K562 (cell line): ENCODE measurements at places on chromosomes 12 and 14.

- peak; percentile 7 for DNase-seq
These were observed 47.6 kb downstream of the ANO4 start for GRCh38 chr12:100842156-100842555.

GRCh38 chr12:49019120-49019430 lies 499 bp upstream of the PRKAG1 start:
- no peak for DNase-seq

- DNase-seq, result no peak
These were observed 1.3 kb upstream of the CD27 start for GRCh38 chr12:6443361-6443983.

- DNase-seq, result no peak
These were observed 157.0 kb upstream of the RMST start for GRCh38 chr12:97305651-97306050.

DNA sequence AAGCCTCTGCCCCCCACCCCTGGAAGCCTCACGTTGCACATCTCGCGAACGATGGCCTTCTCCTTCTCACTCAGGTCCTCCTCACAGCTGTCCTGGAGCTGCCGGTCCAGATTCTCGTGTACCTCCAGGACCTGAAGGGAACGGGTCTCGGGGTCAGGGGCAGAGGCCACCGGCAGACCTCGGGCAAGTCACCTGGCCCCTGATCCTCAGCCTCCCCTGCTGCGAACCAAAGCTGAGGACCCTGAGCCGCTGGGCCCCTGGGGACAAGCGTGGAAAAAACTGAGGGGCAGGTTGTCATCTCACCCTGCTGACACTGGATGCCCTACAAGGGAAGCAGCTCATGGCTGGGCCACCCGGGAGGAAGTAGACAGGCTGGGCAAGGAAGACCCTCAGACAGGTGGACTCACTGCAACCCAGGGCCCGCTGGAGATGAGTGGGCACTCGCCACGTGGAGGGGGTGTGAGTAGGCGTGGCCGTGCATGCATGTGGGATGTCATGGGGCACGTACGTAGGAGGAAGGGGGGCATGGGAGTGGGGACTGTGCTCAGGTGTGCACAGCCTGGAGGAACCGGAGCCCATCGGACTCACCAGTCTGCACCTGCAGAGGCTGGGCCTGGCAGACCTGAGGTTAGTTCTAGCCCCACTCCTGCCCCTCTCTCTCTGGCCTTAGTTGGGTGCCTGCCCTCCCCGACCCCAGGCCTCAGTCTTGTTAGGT lies 35.1 kb downstream of the CCNK start:
- no peak for DNase-seq

DNA sequence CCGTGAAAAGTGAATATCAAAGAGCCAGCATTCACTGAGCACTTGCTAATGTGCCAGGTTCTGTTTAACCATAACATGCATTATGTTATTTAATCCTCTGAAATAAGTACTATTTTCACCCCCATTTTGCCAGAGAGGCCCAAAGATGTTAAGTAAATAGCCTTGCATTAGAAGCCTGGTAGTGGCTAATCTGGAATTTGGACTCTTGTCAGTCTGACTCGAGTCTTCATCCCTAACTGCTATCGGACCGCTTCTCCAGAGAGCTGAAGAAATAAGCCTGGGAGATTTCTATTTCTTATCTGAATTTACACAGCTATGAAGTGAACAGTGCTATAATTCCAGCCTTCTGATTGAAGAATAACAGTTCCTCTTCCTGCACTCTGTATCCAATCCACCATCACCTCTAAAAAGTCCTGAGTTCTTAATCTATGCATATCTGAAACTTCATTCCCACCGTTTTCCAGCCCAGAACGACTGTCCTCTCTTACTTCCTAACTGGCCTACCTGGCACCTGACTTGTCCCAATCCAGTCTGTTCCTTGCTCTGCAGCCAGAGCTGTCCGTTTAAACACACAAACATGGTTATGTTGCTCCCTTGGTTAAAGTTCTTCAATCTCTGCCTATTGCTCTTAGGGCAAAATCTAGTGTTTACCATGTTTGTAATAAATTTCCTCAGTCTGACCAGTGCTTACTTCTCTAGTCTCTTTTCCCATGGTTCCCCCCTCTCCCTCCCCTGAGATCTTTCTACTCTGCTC lies 2.3 kb downstream of the POLR3B start:
- DNase-seq, result peak; percentile 15

GRCh38 chr14:68779761-68780323 lies 13.0 kb downstream of the ZFP36L1 start:
- DNase-seq, result peak; percentile 47

GRCh38 chr12:45612044-45612794 lies 117.3 kb upstream of the ARID2 start:
- DNase-seq, result no peak

- no peak for DNase-seq
These were observed 13.7 kb upstream of the OR5AU1 start for GRCh38 chr14:21169573-21169972.

DNA sequence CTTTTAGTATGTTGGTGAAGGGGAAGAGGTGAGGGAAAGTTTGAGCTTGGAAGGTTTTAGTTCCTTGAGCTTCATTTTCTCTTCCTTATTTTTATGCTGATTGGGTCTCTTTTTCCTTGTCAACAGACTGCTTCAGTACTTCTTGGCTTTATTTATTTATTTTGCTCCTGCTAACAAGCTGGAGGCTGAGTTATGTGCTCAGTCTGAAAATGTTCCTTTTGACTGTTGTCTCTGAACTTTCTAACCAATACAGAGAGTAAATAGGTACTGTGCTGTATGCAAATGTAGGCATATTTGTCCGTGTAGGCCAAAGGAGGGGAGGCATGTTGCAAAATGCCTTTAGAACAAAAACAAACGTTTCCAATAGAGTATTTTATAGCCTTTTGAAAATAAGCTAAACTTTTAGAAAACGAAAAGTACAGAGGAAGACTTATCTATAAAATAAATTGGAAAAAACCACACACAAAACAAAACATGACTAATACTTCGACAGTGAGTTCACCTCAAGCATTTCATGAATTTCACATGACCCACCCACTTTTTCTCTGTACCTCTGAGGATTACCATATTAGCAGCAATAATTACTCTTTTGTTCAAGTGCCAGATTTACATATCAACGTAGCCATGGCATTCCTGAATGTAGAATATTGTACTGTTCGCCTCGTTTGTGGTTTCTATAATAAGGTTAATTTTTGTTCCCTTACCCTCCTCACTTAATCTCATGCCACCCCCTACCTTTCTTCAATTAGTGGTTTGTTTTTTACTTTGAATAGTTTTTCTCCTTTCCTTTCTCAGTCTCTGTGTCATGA lies 4.7 kb upstream of the CREBL2 start:
- no peak for DNase-seq

DNA sequence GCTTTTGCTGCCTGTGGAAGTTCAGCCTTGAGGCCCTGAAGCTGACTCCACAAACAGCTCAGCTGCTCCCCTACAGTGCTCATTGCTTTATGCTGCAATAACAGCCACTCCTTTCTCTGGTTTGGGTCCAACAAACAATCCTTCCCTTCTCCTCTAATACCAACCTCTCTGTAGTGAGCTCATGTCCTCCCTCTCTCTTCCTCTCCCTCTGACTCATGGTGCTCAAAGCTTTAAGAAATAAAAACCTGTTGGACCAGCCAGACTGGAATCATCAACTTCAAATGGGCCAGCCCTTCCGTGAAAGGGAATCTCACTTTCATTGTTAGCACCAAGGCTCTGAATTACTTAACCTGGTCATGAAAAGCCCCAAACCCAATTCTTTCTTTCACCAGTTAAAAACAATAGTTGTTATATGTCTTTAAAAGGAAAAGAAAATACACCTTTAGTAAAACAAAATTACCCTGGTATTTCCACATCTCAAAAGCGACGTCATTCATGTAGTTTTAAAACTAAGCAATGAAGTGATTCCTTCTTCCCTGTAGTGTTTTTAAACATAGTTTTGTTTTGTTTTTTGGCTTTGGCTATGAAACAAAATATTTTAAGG lies 126.4 kb downstream of the DUSP6 start:
- no peak for DNase-seq

DNA sequence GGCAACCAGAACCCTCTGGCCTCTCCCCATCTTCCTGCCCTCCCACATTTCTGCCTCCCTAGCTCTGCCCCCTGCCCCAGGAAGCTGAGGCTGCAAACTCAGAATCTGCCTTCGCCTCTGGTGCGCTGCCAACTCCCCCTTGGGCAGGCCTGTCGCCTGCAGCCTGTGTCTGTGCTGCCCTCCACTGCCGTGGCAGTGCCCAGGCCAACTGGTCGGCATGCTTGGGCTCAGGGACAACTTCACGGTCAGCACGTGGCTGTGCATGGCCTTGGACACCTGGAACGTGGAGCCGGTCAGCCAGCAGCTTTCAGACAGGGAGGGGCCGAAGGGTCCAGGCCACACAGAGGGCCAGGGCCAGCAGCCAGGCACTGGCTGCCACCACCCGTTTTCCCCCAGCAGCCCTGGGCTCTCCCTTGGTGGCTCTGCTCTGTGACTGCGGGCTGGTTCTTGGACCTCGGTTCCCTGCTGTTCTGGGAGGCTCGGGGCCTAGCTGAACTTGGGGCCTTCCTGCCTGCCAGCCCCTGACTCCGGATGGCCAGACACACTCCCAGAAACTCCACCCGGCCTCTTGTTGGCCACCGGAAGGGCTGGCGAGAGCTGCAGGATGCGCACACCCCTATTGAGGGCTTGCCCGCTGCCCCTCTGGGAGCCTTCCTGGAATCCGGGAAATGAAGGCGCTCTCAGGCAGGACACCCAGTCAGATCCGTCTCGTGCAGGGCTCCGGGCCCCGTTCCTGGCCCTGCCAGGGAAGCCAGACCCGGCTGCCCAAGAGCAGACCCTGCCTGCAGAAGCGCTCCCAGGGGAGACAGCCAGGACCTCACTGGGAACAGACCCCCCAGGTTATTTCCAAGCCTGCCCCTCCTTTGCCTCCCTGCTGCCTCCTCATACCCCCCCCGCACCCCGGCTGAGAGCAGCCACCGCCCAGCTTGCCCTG lies 34.2 kb upstream of the PPP1R13B start:
- DNase-seq, result no peak

DNA sequence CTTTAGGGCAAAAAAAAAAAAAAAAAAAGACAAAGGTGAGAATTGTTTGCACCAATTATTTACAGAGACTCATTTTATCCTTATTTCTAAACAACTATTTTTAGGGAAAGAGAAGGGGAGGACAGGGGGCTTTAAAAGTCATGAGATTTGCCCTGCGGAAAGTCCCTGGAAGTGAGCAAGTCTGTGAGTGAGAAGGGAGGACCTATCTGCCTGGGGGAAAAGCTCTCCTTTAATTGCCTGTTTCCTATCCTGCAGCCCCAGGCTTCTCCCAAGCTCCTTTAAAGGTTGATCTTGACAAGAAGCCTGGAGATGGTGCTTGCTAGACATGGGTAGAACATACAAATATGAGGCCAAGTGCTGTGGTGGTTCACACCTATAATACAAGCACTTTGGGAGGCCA lies 8.3 kb upstream of the CHST11 start:
- no peak for DNase-seq
